Activated CD8-positive, alpha-beta memory T cell treated with anti-CD3 and anti-CD28 coated beads, Interleukin-2, amount 10 ng/mL, durations not matched to agents 7 days and 5 days (primary cell): ENCODE measurements at places on chromosomes 6 and 20. TPM values are rescaled to one million over a fixed set of nuclear protein-coding genes. Genes with fewer than 3 reads are reported as not detected.

The NKX2-2 gene
- total RNA-seq: not detected

The MYCT1 gene
- total RNA-seq: not detected

GRCh38 chr20:55888685-55889084 lies 116.6 kb downstream of the CBLN4 start:
- no peak for DNase-seq

DNA sequence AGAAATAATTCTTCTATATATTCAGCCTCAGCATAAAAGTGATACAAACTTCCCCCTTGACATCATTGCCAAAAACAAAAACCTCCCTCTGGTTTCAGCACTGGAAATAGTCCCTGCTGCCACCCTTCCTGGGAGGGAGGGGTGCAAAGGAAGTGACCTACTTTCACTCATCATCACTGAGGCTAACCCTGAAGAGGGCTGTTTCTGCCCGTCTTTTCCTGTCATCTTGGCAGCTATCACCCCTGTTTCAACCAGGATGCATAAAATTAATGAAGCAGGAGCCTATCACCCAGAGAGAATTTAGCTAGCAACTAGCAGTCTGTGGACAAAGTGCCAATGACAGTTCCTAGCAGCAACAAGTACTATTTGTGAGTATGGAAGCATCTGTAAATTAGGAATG lies 397.8 kb downstream of the LAMA2 start:
- peak; percentile 63 for DNase-seq

DNA sequence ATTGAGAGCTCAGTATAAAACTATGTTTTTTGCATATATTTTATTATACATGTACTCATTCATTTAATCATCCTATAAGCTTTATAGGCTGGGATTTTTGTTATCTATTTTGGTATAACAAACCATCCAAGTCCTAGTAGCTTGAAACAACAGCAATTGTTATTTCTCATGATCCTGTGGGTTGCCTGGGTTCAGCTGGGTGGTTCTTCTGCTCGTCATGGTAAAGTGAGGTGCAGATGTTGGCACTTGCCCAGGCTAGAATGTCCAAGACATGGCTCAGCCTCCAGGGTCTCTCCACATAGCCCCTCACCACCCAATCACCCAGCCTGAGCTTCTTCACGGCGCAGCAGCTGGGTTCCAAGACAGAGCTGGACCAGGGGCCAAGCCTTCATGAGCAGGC lies 20.8 kb upstream of the TM9SF4 start:
- no peak for DNase-seq
